ENCODE measurements at places on chromosomes 1 and 21.

DNA sequence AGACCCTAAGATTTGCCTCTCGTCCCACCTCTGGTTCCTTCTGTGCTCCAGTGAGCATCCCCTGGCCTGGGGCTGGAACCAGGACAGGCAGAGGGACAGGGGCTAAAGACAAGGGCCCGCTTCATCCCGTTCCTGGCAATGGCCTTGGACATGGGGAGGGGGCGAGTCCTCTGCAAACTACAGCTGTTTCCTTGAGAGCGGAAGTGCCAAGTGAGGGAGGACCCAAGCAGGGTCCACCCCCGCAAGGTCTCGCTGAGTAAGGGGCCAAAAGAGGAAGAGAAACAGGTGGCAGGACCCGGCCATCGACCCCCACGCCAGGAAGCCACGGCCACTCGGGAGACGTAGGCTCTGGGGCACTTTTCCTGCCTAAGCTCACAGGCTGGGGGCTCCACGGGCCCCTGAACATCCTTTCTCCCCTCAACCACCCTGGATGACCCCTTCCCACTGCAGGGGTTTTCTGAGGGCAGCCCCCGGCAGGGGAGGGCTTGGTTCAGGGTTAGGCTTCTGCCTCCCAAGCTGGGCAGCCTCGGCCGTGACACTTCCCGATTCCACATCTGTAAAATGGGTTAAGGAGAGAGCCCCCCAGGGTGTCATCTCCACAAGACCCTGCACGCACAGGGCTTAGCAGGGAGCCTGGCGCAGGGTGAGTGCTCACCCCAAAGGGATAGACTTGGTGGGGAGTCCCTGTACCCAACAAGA, 17.9 kb upstream of the PLEKHG5 start:
- DNase-seq, result no peak

GRCh38 chr1:106555571-106555970, 500.9 kb upstream of the PRMT6 start:
- DNase-seq, result no peak

DNA sequence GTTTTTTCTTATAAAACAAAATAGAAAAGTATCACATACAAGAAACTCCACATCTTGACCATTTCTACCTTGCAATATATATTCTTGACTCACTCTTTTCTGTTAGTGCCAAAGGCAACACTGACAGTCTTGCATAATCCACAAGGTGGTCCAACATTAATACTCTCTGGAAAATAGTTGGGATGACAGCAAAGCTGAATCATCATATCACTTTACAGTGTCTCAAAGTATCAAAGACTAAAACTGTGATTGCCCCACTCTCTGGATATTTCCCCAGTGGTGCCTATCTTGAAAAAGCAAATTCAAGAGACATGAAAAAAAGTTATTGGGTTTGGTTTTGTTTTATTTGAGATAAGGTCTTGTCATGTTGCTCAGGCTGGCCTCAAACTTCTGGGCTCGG, 14.6 kb upstream of the TGFBR3 start:
- no peak for DNase-seq

DNA sequence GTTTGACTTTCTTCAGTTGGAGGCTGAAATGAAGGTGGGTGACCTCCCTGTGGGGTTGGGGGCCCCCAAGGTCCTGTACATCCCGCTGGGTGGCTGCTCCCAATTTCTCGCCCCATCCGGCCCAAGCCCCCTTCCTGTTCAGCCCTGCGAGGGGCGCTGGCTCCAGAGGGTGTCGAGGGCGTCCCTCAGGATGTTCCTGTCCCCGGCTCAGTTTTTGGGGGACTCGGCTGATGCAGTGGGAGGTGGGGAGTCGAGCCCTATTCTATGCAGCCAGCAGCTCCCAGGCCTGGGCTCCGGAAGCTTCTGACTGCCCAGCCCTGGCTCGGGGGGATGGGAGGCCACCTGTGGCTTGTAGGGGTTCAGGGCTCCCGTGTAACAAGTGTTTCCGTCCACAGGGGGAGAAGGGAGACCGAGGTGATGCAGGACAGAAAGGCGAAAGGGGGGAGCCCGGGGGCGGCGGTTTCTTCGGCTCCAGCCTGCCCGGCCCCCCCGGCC, 38.2 kb downstream of the SLC19A1 start:
- no peak for DNase-seq

DNA sequence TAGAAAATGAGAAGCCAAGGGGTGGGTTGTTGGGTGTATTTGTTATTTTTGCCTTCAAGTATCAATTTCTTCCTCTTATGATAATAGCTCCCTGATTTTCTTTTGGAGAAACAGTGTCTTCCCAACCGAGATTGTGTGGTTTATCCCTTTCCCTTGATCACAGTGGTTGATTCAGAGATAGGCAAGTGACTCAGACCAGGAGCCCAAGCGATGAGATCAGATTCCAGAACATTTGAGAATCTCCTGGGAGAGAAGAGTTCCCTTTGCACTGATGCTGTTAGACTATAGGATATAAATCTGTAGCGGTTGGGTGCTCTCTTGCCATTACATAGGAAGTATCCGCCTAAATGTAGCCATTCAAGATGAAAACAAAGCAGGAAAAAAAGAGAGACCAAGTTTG, 90.1 kb upstream of the WDR26 start:
- no peak for DNase-seq

DNA sequence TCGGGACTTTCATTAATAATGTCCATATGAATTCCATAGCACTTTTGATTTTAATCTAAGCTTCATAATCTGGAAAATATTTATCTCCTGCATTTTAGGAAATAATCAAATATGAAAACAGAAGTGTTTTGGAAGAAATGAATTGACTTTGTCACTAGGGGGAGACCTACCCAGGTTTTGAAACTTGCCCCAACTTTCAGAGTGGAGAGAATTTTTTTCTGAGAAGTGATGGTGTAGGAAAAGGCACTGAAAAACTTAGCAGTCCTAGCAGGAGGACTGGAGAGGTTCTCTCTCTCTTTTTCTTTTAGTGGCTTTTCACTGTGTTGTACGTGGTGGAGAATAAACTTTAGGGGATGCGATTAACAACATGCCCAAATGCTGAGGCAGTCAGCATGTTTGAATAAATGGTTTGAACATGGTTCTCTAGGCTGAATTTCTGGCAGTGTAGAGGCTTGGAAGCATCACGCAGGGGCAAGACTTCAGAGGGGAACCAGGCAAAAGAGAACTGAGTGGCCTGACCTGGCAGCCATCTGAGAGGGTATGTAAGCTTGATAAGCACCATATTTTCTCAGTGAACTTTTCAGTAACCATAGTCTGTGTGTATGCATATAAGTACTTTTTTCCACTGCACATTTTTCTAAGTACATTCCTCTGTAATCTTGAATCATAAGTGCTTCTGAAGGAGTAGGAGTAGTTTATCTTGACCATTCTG, 68.3 kb upstream of the NEK7 start:
- DNase-seq, result no peak

GRCh38 chr1:200837931-200838571, 34.7 kb upstream of the GPR25 start:
- peak; percentile 7 for DNase-seq

DNA sequence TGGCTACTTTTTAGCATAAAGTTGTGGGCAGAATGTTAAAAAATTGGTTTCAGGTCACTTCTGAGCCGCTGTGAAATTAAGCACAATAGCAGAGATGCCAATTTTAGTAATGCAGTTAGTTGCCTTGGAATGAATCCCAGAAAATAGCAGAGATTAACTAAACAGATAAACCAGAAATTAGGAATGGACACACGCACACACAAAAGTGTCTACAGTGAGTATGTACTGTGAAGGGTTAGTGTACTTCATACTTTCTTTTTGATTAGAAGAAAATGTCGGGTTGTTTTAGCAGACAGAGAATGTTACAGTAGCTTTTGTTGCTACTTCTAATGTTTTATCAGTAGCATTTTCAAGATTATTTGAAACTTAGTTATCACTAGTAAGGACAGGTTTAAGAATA, 106.7 kb downstream of the LEPR start:
- DNase-seq, result no peak

- DNase-seq, result no peak
Observed at GRCh38 chr1:103459346-103459745, 66.2 kb upstream of the RNPC3 start.

GRCh38 chr1:54413295-54413694, 7.1 kb upstream of the SSBP3 start:
- no peak for DNase-seq

GRCh38 chr1:172637522-172637921, 21.4 kb upstream of the FASLG start:
- DNase-seq, result no peak

DNA sequence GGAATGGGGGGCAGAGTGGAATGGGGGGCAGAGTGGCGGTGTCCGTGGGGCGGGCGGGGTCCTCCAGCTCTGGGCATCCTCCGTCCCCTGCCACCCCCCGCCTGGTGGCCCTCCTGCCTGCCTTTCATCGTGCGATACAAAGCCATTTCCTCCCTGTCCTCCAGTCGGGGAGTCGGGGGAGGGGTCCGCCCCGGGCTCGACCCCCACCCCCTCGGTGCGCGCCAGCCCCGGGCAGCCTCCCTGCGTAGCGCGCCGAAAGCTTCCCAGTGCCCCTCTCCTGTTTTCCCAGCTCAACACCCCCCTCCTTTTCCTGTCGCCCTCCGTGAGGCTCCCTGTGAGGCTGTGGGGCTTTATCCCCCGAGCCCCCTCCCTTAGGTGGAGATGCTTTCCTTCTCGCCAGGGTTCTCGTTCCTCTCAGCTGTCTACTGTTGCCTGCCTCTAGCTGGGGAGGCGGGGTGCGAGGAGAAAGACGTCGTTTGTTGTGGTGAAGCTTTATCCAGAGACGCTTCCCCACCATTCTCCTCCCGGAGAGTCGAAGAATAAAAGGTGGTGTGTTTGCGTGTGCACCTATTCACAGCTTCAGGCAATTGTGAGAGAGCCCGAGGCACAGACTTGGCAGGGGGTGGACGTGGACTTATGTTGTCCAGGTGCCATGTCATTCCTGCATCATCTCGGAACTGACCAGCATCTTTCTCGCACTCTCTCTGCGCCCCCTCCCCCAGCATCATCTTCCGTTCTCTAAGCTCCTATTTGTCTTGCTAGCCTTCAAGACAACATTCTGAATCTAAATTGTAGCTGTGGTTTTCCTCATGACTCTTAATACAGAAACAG, 848 bp downstream of the DNM3 start:
- no peak for DNase-seq

- DNase-seq, result no peak
Observed at GRCh38 chr1:156876281-156876680, 15.6 kb downstream of the NTRK1 start.

GRCh38 chr1:117653732-117654492, 48.1 kb downstream of the TENT5C start:
- no peak for DNase-seq
